B cell (primary cell): ENCODE measurements at places on chromosomes 3 and 15.
A peak's percentile ranks its signal among the peaks of the same experiment; 100 is the strongest.

- no peak for DNase-seq
These were observed 98.5 kb upstream of the MME start for GRCh38 chr3:154981664-154982063.

DNA sequence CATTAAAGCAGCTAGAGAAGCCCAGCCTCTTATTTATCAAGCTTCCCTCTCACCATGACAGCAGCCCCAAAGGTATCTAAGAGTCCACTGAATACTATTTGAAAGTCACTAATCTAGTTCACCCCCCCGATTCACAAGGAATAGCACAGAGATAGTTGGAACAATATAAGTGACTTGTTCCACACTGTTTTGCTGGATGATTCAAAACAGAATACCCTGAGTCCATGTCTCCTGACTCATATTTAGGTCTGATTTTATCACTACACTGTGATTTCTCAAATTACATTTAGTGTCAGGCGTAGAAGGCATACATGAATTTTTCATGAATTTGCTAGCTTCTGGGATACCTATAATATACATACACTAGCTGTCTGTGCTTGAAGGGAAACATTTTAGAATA, 18.7 kb upstream of the EOGT start:
- DNase-seq = no peak

DNA sequence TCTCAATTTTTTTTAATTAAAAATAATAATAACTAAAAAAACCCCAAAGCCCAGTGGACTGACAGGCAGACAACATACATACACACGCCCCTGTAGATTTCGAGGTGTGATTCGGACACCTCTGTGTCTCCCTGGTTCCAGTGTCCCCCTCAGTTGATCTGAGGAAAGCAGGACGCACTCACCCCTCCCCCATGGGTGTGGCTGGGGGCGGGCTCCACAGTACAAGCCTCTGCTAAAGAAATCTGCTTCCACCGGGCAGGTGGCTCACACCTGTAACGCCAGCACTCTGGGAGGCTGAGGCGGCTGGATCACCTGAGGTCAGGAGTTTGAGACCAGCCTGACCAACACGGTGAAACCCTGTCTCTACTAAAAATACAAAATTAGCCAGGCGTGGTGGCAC, 33.8 kb upstream of the BLM start:
- no peak for DNase-seq

DNA sequence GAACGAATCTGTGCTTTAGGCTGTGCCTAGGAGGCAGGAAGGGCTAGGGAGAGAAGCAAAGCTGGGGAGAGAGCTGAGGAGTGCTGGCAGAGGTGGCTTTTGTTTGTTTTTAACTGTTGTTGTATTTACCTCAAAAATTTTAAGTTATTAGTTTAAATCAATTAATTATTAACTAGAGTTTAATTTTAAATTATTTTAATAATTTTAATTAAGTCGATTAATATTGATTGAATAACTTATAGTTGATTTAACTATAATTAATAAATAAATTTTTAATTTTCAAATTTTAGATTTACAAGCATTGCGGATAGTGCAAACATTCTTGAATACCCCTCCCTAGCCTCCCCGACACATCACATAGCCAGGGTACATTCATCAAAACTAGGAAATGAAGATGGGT, 30.6 kb downstream of the KLF15 start:
- no peak for DNase-seq

DNA sequence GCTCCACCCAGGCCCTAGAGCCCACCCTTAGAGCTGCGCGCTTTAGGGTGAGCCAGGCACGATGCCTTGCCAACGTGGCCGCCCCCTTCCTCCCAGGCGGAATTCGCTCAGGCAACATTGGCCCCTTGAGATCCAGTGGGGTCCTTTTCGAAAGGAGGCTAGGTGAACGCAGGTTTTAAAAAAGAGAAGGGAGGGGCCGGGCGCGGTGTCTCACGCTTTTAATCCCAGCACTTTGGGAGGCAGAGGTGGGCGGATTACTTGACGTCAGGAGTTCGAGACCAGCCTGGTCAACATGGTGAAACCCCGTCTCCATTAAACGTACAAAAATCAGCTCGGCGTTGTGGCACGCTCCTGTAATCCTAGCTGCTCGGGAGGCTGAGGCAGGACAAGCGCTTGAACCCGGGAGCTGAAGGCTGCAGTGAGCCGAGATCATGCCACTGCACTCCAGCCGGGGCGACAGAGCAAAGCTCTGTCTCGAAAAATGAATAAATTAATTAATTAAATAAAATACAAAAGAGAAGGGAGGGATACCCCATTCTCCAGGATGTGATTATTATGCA, 984 bp upstream of the RPP25 start:
- no peak for DNase-seq

- DNase-seq = no peak
These were observed 224.5 kb upstream of the WNT5A start for GRCh38 chr3:55711646-55712045.

DNA sequence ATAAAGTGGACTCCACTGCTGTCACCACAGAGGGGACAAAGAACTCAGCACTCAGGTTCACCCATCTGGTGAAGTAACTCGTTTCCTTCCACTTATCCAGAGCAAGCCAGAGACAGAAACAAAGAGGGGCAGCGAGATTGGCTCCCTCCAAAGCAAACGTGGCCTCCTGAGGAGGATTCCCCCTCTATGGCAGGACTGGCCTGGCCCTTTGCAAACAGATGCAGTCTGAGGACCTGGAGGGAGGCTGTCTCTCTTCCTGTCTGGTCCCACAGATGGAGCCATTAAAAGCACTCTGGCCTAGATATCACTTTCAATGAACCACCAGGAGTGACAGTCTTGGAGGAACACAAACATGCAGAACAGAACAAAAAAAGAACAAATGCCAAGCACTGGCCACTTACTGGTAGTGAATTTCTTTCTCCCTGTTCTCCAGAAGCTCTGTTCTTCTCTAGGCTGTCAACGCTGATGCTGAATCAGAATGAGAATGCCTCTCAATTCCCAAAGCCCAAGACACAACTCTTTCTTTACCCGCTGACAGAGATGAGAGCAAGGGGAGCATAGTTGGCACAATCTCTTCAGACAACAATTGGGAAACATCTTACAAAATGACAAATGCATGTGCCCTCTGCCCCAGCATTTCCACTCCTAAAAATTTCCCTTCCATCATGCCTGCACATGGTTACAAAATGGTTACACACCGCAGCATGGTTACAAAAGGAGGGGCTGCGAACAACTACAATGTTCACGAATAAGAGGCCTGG, 14.3 kb downstream of the KLHL25 start:
- no peak for DNase-seq

DNA sequence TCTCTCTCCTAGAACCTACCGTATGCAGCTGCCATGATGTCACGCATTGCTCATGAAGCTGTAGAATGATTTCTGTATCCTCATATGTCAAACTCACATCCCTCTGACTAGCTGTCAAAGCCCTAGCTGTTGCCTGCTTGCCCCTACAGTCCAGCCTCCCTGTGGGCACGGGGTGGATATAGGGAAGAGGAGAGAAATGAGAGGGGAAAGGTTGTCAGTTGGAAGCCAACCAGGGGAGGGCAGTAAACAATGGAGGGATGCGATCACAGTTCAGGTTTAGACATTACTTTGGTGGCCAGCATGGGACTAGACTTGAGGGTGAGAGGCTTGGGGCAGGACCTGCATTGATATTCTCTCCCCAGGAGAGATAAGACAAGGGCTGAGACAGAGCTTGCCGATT, 1.7 kb upstream of the HDGFL3 start:
- DNase-seq = no peak

- DNase-seq = peak; percentile 37
These were observed 716 bp downstream of the SELENOS start for GRCh38 chr15:101276501-101277037.

- DNase-seq = no peak
These were observed 53.0 kb upstream of the FGD5 start for GRCh38 chr3:14765576-14766427.

DNA sequence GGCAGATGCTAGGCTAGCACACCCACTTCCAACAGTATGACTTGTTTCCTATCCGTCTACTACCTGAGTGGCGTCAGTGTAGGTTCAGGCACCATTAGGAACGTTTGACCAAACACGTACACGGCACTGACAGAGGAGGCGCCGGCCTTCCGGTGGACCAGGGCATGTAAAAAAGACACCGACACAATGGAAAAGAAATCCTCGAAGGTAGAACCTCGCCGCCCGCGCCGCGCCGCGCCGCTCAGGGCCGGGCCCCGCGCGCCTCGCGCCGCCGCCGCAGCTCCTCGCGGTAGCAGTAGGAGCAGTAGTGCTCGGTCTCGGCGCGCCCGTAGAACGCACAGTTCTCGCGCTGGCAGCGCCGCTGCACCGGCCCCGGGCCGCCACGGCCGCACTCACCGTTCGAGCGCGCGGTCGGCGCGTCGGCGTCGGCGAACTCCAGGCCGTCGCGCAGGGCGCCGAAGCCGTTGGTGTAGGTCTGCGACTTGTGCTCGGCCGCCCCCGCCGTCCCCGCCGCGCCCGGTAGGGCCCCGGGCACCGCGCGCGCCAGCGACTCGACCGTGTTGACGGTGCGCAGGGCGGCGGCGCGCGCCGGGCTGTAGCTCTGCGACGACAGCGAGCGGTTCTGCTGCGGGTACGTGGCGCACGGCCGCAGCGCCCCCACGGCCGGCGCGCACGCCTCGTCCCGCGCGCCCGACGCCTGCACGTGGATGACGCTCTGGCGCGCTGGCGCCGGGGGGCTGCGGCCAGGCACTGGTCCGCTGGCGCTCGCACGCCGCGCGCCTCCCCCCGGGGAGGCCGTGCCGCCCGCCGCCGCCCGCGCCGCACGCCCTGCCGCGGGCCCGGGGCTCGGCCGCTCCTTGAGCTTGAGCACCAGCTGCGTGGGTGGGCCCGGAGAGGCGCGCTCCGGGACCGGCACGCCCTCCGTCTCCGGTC, 156.7 kb downstream of the KLF13 start:
- peak; percentile 67 for DNase-seq

DNA sequence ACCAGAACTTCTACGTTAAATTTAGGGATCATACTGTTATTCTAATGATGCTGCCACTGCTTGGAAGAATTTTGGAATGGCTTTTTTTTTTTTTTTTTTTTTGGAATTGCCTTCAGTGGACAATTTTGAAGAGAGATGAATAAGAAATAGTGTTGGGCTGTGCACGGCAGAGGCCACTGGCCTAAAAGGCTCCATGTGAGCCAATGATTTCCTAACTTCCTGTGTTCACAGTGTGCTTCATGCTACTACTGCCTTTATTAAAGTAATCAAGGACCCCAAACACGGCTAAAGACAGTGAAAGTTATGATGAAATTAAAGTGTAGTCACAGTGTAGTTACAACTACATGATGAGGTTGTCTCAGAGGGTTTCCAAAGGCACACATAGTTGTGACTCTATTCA, 100.8 kb upstream of the TNFAIP8L3 start:
- DNase-seq = no peak

GRCh38 chr3:169212086-169212485, 451.4 kb downstream of the MECOM start:
- no peak for DNase-seq

DNA sequence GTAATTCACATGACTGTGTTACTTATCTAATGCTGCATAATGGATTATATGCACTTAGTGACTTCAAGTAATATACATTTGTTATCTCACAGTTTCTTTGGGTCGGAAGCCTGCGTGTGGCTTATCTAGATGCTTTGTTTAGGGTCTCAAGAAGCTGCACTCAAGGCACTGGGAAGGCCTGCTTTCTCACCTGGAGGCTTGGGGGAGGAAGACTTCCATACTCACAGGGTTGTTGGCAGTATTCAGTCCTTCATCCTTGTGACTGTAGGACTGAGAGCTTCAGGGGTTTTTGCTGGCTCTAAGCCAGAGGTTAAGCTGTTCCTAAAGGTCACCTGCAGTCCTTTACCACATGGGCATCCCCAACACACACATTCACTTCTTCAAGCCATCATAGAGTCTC, 22.6 kb downstream of the TAFA4 start:
- DNase-seq = no peak

- DNase-seq = peak; percentile 68
These were observed 23.5 kb upstream of the TBC1D5 start for GRCh38 chr3:17765819-17766472.

DNA sequence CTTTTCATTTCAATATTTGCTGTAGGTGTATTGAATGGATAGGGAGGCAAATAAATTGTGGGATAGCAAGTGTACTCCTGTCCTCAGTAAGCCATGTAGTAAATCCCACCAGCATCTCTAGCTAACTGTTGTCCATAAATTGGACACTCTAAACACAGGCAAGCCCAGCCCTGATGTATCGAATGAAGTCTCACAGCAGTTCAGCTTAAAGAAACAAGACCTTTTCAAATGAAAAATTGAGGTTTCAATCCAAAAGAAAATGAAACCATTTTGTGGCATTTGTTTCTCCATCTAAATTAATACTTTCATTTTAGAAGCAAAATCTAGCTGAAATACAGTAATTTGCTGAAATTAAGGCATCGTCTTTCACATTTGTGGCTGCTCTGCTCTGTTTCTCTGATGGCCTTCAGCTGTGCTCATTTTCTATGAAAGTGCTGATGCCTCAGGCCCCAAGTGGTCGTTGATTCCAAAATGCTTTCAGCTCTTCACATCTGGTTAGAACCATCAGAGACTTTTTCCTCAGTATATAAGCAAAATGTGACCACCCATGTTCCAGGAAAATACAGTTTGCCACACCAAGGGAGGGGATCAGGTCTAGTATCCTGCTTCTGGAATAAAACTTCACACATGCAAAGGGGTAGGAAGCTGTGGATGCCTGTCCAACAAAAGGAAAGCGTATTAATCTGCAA, 245.0 kb downstream of the ZMAT3 start:
- DNase-seq = no peak

- DNase-seq = no peak
These were observed 135.1 kb upstream of the HACD2 start for GRCh38 chr3:123719862-123720453.

DNA sequence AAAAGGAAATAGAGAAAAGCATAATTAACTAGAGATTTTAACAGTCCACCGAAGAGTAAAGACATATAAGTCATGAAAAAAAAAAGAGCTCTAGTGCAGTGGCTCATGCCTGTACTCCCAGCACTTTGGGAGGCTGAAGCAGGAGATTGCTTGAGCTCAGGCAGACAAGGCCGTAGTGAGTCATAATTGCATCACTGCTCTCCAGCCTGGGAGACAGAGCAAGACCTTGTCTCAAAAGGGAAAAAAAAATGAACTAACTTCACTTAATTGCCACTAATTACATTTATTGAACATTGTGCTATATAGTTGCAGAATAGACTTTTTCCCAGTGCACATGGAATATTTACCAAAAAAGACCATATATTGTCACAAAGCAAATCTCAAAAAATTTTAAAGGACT, 221.8 kb downstream of the CBLB start:
- no peak for DNase-seq

- DNase-seq = no peak
These were observed 174.0 kb upstream of the TP63 start for GRCh38 chr3:189457201-189457607.

- DNase-seq = no peak
These were observed 50.5 kb upstream of the GK5 start for GRCh38 chr3:142275856-142276255.
